ENCODE measurements at places on chromosomes 6 and 20.

GRCh38 chr6:15580326-15580725 is 82.5 kb downstream of the DTNBP1 start:
- DNase-seq: no peak

DNA sequence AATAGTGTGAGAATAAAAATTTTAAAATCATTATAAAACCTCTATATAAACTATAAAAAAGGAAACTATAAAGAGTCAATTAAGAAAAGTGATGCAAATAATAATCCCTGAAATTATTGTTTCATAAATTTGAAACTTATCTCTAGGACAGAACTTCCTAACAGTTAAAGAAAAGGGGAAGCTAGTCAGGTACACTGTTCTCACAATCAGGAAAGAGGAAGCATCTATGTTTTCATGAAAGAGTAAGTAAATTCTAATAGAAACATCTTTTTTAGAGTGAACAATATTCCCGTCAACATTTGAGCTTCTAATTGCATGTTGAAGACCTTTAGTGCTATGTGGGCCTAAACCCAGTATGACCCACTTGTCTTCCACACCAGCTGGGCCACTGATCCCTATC is 1.2 kb upstream of the ADGRF1 start:
- no peak for DNase-seq

GRCh38 chr6:25137480-25137879 is 141.7 kb upstream of the CARMIL1 start:
- no peak for DNase-seq

DNA sequence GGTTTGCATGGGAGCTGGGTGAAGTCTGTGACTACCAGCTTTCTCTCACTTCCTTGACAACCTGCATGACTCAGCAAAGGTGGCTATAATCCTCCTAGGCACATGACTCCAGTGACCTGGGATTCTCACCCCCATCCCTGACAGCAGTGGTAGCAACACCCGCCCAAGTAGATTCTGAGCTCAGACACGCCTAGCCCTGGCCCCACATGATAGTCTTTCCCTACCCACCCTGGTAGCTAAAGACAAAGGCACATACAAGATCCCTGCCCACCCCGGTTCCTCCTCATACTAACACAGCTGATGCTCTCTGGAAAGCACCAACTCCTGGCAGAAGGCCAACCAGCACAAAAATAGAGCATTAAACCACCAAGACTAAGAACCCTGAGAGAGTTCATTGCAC is 25.9 kb upstream of the CRISP1 start:
- no peak for DNase-seq

DNA sequence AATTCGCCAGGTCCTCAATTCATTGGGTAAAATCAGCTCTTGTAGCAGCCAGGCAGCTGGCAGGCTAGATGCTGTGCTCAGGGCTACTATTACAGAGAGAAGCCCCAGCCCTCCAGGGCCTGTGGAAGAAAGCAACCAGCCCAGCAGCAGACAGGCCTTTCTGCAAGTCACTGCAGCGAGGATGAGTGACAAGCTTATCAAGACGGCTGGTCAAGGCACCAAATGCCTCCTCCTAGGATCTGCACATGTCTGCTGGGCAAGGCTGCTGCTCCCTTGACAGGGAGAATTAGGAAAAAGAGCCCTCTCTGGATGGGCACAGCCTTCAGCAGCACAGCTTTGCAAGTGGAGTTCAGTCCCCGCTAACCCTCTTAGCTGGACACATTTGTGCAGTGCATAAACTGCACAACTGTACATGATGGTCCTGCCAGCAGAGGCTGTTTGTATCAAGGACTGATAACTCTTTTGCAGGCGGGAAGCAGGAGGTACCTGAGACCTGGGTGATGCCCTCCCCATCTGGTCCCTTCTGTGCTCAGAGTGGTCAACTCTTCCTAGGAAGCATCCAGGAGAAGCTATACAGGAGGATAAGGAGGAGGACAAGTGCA is 89.9 kb downstream of the CDC5L start:
- DNase-seq: no peak

- DNase-seq: no peak
Observed at GRCh38 chr20:39835130-39835842, 853.8 kb downstream of the MAFB start.
